NCI-H1092 treated with DMSO at 0.1 percent for 48 hours (cell line): ENCODE measurements at places on chromosomes 11 and 22.

- peak; percentile 45 for DNase-seq
Measured at GRCh38 chr11:103202048-103202651, 92.9 kb downstream of the DYNC2H1 start.

GRCh38 chr11:104484804-104485554 lies 321.0 kb upstream of the PDGFD start:
- DNase-seq = no peak

DNA sequence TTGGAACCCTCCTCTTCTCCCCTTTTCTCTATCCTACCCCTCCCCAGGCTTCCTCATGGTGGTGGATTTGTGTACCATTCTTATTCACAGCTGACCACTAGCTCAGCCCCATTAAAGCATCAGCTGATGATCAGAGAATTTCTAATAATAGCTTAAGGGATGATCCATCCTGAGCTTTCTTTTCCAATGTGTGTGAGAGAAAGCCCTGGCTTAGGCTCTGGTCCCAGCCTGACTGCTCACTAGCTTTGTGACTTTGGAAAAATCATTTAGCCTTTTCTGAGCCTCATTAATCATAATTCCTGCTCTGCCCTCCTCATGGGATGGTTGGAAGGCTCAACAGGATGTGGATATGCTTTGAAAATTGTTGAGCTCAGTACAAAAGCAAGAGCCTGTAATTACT lies 26.3 kb upstream of the CCDC90B start:
- DNase-seq = no peak

- peak; percentile 40 for DNase-seq
Measured at GRCh38 chr11:45412051-45412471, 125.9 kb upstream of the SYT13 start.
